ENCODE measurements at places on chromosomes 4 and X. TPM values are rescaled to one million over a fixed set of nuclear protein-coding genes. Genes with fewer than 3 reads are reported as not detected.

Gene ANOS1
- not detected for total RNA-seq

Gene RNF175
- not detected for total RNA-seq

Gene CBLL2
- not detected for total RNA-seq

Gene FRYL
- total RNA-seq, result 19.6 TPM

Gene SSX2
- not detected for total RNA-seq

GRCh38 chr4:143076723-143077122, 108.0 kb upstream of the USP38 start:
- H3K27me3 ChIP-seq, result no peaks in the 10 kb centered on the region
- H3K4me3 ChIP-seq, result no peak overlapping the region
- no peak for DNase-seq
- no peaks in the 10 kb centered on the region for H3K36me3 ChIP-seq

Gene CFI
- 152 TPM for total RNA-seq

GRCh38 chr4:101205916-101206315, 141.4 kb downstream of the PPP3CA start:
- no peak overlapping the region for H3K4me3 ChIP-seq
- no peaks in the 10 kb centered on the region for H3K36me3 ChIP-seq
- no peaks in the 10 kb centered on the region for H3K27me3 ChIP-seq
- DNase-seq, result no peak

Gene PRDM5
- not detected for total RNA-seq

GRCh38 chr4:2932951-2933565, 30.1 kb downstream of the NOP14 start:
- no peak for DNase-seq
- no peak overlapping the region for H3K4me3 ChIP-seq
- H3K27me3 ChIP-seq, result no peaks in the 10 kb centered on the region
- no peak overlapping the region for H3K27ac ChIP-seq
- H3K36me3 ChIP-seq, result peaks cover 22% of the 10 kb centered on the region

DNA sequence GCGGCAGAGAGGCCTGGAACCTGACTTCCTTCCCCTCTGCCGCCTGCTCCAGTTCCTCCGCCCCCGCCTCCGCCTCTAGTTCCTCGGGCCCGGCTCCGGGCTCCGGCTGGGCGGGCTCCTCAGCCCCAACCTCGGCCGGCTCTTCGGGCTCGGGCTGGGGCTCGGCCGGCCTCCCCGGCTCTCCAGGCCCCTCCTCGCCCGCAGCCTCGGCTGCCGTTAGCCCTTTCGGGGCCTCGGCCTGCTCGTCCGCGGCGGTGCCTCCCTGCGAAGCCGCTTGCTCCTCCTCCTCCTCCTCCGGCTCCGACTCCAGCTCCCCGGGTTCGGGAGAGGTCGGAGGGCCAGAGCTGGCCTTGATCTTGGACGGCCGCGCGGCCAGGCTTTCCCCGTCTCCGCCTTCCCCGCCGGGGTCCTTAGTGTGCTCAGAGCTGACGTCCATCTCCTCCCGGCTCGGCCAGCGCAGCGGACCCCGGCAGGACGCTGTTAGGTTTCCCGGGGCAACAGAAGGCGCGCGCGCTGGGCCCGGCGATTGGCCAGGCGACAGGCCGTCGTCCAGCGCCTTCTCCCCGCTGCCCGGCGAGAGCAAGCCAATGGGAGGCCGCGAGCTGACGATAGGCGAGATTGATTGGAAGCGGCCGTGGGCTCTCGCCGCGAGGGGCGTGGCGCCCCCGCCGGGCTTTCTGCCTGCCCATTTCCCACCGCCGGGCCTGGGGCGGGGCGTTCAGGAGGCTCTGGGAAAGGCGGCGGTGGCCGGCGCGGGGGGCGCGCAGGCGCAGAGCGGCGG, 479 bp upstream of the TADA2B start:
- no peaks in the 10 kb centered on the region for H3K27me3 ChIP-seq
- H3K4me3 ChIP-seq, result peak overlapping the region; percentile 74
- H3K27ac ChIP-seq, result no peak overlapping the region
- peaks cover 47% of the 10 kb centered on the region for H3K4me1 ChIP-seq

- H3K27ac ChIP-seq, result no peak overlapping the region
- no peaks in the 10 kb centered on the region for H3K4me1 ChIP-seq
- DNase-seq, result no peak
- no peak overlapping the region for H3K4me3 ChIP-seq
- no peaks in the 10 kb centered on the region for H3K27me3 ChIP-seq
Measured at GRCh38 chrX:118216509-118216908, 99.9 kb upstream of the KLHL13 start.

Gene TIMM8A
- 36.6 TPM for total RNA-seq

Gene MAOA
- 14.7 TPM for total RNA-seq

DNA sequence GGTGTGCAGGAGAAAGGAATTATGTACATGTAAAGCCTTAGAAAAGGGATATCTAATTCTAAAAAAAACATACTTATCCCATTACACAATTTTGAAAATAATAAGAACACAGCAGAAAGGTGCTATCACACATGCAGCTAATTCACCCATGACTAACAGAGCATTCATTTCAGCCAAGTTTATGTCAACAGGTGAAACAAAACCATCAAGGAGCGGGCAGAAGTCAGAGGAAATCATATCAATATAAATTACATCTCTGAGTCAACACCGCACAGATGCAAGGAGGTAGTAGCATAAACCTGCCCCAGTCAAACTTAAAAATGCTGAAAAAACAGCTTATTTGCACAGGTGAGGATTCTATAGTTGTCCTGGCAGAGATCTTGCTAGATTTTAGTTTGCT, 197.9 kb downstream of the PRDM5 start:
- H3K4me1 ChIP-seq, result no peaks in the 10 kb centered on the region
- no peak overlapping the region for H3K27ac ChIP-seq
- DNase-seq, result no peak
- H3K27me3 ChIP-seq, result no peaks in the 10 kb centered on the region

DNA sequence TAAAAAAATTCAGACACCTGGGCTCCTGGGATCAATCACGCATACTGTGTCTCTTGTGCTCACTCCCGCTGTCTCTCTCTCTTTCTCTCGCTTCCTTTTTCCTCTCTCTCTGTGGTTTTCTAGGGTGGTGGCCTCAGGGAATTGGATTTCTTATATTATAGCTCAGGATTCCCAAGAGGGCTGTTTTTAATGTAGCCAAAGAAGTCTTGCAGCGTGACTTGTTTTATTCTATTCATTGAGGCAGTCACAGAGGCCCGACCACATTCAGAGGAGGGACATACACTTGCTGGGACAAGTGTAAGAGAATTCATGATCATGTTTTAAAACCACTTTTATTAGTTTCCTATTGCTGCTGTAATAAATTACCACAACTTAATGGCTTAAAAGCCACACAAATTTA, 59.4 kb downstream of the HPF1 start:
- no peaks in the 10 kb centered on the region for H3K27me3 ChIP-seq
- H3K4me1 ChIP-seq, result no peaks in the 10 kb centered on the region
- peaks cover 9% of the 10 kb centered on the region for H3K36me3 ChIP-seq
- DNase-seq, result no peak

Gene MAGEA9B
- total RNA-seq, result 0.07 TPM

- H3K4me3 ChIP-seq, result no peak overlapping the region
- H3K27me3 ChIP-seq, result no peaks in the 10 kb centered on the region
- DNase-seq, result no peak
- H3K4me1 ChIP-seq, result no peaks in the 10 kb centered on the region
- no peak overlapping the region for H3K27ac ChIP-seq
Measured at GRCh38 chr4:48212165-48212564, 57.5 kb downstream of the TEC start.

Gene ABCD1
- total RNA-seq, result 15.9 TPM

- H3K4me1 ChIP-seq, result peaks cover 31% of the 10 kb centered on the region
- H3K27ac ChIP-seq, result no peak overlapping the region
- H3K36me3 ChIP-seq, result 0 out of 2 replicates have a peak, but pooled peaks cover 1% of the 10 kb centered on the region
- DNase-seq, result no peak
Measured at GRCh38 chr4:87041141-87041540, 106.3 kb downstream of the AFF1 start.

All from HepG2 (cell line).